Activated T-cell treated with anti-CD3 and anti-CD28 coated beads, Interleukin-2, amount 50 U/mL, for 72 hours (primary cell): ENCODE measurements at places on chromosomes 1 and 21. TPM values are rescaled to one million over a fixed set of nuclear protein-coding genes. Genes with fewer than 3 reads are reported as not detected.

Gene NHLH1
- total RNA-seq = 0.32 TPM

Gene KCNT2
- not detected for total RNA-seq

Gene ADCY10
- 0.07 TPM for total RNA-seq

Gene TAS1R1
- not detected for total RNA-seq

DNA sequence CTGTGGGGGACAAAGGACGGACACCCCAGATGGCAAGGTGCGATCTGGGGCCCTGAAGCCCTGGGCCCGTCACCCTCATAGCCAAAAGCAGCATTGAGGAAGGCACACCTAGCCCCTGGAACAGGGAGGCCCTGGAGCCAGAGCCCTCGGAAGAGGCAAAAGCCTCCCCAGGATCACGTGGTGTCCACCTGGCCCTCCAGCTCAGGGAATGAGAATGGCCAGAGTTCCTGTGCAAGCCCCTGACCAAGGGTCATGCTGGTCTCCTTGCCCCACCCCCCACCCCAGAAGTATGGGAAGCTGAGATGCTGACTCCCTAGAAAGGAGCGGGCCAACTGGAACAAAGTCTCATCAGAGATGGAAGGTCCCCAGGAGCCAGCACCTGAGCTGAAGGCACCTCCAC is 1.0 kb upstream of the PDZK1IP1 start:
- H3K27me3 ChIP-seq = peaks cover 7% of the 10 kb centered on the region
- H3K4me3 ChIP-seq = no peak overlapping the region
- H3K27ac ChIP-seq = no peak overlapping the region
- DNase-seq = no peak
- no peaks in the 10 kb centered on the region for H3K4me1 ChIP-seq

DNA sequence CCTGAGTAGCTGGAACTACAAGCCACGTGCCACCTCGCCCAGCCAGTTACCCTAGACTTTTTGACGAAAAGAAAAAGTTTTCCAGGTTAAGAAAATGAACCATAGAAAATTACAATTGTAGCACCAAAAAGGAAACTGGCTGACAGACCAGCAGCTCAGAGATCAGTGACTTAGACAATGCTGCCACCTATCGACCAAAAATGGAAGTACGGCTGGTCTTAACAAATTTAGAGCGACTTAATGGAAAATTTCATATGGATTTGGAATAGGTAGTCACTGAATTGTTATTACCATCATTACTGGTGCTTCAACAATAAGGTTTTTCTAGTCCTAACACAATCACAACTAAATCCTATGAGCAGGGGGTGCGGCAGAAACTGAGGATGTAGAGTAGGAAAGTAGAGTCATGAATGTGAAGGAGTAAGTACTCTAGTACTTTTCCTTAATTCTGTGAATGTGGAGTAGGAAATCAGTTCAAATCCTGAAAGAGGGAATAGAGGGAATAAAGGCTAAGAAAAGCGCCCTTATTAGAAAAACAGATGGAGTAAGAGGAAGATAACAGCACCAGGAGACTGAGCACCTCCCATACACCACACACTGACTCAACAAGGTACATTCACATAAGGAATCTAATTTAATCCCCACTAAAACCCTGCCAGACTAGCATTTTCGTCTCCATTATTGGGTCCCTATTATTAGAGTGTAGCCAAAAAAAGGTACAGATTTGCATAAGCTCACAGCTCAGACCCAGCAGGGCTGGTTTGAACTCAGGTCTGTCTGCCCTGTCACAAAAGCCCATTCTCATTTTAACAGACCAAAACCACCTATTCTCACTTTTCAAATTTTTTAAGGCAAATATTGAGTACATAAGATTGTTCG is 37.9 kb upstream of the MGST3 start:
- peak; percentile 64 for DNase-seq
- no peak overlapping the region for H3K27ac ChIP-seq
- H3K4me1 ChIP-seq = peaks cover 14% of the 10 kb centered on the region
- no peaks in the 10 kb centered on the region for H3K36me3 ChIP-seq

GRCh38 chr21:31161157-31161556 is 122.9 kb upstream of the KRTAP19-8 start:
- peak; percentile 23 for DNase-seq
- peaks cover 21% of the 10 kb centered on the region for H3K36me3 ChIP-seq
- H3K27me3 ChIP-seq = no peaks in the 10 kb centered on the region
- H3K4me1 ChIP-seq = peaks cover 76% of the 10 kb centered on the region

DNA sequence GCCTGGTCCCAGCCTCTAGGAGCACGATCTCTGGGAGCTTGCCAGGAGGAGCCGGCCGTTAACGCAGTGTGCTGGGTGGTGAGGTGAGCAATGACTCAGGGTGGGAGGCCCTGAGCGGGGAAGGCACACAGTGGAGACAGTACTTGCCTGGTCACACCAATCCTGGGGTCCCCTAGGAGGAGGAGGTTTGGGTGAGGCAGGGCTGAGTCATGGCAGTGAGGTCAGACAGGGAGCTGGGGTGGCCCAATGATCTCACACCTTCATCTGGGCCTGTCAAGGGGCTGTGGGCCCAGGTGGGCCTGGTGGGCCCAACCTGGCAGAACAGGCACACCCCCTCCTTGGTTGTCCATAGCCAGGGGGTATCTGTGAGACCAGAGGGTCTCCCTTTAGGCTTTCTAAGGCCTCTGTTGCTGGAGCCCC is 8.6 kb upstream of the EDN2 start:
- no peak overlapping the region for H3K4me3 ChIP-seq
- no peaks in the 10 kb centered on the region for H3K36me3 ChIP-seq
- peaks cover 24% of the 10 kb centered on the region for H3K27me3 ChIP-seq
- H3K27ac ChIP-seq = no peak overlapping the region
- no peak for DNase-seq
- peaks cover 7% of the 10 kb centered on the region for H3K4me1 ChIP-seq

- no peak overlapping the region for H3K27ac ChIP-seq
- DNase-seq = peak; percentile 27
- peaks cover 6% of the 10 kb centered on the region for H3K4me1 ChIP-seq
- peak overlapping the region; percentile 48 for H3K4me3 ChIP-seq
- peaks cover 2% of the 10 kb centered on the region for H3K36me3 ChIP-seq
Observed at GRCh38 chr21:36282568-36283230, 37.3 kb upstream of the MORC3 start.

- no peaks in the 10 kb centered on the region for H3K27me3 ChIP-seq
- H3K27ac ChIP-seq = no peak overlapping the region
- DNase-seq = no peak
- no peak overlapping the region for H3K4me3 ChIP-seq
Observed at GRCh38 chr1:161009602-161010211, 11.2 kb downstream of the F11R start.
